ENCODE measurements at places on chromosomes 4 and X. TPM values are rescaled to one million over a fixed set of nuclear protein-coding genes. Genes with fewer than 3 reads are reported as not detected.
A peak's percentile ranks its signal among the peaks of the same experiment; 100 is the strongest.

- no peak for DNase-seq
These were observed 225.8 kb upstream of the TEX13C start for GRCh38 chrX:125093852-125094251.

GRCh38 chr4:80422727-80423404 is 87.3 kb downstream of the CFAP299 start:
- DNase-seq, result no peak

DNA sequence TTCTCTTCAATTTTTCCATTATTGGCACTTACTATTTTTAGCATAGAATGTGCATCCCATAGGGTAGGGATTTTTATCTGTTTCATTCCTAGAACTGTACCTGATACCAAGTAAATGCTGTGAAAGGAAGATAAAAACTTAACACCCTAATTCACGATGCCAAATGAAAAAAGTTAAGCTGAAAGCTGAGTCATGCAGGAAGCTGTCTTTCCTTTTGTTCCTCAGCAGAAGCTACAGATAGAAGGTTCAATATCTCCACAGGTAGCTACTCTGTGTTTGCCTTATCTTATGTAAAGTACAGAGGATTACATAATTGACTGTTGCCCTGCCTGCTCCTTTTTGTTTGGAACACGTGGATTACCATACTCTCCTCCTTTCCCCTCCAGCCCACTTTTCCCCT is 77.0 kb downstream of the LRP2BP start:
- DNase-seq, result no peak

DNA sequence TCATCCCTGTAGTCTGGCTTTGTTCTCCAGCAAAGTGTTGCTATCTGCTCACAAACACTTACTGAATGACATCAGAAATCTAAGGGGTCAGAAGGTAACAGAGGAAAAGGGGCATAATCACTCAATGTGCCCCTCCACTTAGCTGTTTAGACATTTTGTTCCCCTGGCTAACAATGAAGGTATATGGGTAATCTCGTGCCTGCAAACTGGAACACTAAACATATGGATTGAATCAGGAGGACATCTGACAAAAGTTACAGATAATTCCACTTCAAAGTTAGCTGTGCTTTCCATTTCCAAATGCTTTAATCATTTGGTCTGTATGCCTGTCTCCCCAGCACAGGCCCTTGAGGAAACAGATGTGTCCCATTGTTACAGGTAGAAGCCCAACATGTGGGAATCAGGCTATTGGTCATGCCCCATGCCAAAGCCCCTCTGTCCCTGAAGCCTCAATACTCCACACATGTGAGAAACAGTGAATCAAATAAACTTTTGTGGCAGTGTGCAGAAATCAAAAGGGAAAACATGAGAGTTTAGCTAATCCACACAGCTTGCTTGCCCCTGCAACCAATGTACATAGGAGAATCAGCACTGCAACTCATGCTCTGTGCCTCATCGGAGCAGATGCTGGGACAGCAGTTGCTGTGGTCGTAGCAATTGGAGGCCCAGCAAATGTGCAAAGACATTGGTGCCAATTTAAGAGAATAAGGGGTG is 111.7 kb downstream of the RNF150 start:
- DNase-seq, result no peak

DNA sequence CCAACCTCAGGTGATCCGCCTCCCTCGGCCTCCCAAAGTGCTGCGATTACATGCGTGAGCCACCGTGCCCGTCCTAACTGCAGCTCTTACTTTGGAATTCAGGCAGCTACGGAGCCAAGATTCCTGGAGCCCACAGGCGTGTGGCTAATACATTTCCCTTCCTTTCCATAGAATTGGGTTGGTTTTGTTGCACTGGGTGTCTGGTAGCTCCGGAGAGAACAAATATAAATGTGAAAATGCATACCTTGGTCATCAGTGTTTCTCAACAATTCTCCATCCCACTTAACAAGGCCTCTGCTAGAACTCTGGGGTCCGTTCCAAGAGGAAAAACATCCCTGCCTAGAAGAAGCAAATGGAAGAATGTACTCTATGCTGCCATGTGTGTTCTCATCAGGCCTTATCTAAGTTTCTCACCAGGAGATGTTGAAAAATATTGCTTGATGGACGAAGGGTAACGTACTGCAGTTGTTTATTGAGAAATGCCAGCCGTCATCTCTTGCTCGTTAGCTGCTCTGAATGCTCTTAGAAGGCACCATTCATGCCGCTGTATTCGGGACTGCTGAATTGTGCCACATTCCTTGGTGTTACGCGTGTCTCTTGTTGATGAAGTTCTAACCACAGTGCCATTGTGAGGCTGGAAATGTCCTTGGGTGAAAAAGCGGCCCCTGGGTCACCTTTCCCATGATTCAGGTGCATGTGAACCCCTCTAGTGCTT is 50.5 kb upstream of the CD99 start:
- no peak for DNase-seq

GRCh38 chr4:76246852-76247251 is 4.7 kb upstream of the FAM47E start:
- no peak for DNase-seq

DNA sequence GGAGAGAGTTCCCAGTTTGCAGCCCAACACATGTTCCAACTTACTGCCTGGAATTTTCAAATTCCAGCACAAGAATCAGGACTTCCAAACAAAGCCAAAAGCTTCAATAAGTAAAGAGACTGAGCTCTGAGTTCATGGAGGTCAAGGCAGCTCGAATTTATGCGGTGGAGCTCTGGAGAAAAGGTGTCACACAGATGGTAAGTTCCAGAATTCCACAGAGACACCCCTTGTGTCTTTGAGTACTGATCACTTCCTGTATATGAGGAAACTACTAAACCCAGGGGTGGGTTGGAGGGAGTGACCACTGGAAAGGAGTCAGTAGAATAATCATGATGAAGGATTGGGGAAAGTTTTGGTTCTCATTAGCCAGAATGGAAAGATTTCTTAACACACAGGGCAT is 118.5 kb upstream of the GUCY1A1 start:
- no peak for DNase-seq

DNA sequence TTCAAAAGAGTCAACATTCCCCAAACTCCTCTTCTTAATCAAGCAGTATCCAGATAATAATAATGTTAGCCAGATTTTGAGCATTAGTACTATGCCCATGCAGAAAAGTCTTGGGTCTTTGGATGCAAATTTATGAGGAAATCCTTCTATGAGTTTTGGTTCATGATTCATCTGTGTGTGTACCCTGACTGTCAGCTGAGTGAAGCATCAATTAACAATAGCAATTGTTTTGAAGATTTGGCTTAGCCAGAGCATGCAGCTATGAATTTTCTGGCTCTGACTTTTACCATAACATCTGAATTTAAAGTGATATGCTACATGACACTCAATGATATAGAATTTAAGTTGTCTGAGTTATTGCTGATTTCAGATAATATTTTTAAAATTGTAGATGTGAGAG is 145.8 kb downstream of the KLHL4 start:
- no peak for DNase-seq

DNA sequence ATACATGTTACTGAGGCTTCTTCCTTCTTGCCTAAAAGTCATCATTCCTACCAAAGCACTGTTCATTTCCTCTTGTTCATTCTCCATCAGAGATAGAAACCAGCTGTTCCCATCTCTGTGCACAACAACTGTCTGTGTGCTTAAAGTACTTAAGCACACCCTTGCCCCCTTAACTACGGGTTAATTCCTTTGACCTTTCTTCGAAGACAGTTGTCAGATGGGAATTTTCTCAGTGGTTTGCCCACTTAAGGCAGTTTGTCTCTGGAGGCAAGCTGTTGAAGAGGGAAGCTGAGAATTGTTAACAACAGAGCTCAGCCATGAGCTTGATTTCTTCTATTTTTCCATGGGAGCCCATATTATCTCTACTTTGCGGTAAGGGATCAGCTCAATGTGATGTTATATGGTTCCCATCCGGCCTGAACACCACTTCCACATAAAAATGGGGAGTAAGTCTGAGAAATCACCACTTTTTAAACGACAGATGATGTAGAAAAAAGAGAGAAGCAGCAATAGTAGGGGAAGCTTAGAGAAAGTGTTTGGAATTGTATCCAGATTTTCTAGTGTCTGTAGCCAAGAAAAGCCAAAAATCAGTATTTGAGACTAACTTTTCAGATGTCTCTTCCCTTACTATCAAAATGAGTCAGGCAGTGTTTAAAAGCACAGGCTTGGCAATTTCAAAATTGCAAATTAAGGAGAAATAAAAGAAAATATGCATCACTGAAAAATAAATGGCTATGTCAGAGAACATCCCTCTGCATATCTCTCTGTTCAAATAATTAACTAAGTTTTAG is 194.4 kb downstream of the SLIT2 start:
- DNase-seq, result no peak

The CYLC1 gene
- not detected for total RNA-seq

DNA sequence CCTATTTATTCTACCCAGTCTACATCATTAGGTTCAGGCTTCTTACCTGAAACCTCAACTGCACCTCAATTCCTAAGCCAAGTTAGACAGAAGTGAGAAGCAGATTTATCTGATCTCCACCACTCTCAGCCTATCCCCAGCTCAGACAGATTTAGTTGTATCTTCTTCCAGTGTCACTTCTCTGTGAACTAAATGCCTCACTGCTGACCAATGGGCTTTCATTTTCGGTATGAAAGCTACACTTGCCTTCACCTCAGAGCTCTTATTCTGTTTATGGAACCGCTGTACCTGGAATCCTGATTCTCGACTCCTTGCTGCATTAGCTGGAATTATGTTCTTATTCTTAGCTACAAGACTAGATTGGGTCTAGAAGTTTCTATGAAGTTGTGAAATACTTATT is 833.2 kb downstream of the CCSER1 start:
- DNase-seq, result no peak

The G3BP2 gene
- 251 TPM for total RNA-seq

- DNase-seq, result no peak
These were observed 62.7 kb downstream of the GAB1 start for GRCh38 chr4:143399113-143399949.

The HEPH gene
- total RNA-seq, result not detected

DNA sequence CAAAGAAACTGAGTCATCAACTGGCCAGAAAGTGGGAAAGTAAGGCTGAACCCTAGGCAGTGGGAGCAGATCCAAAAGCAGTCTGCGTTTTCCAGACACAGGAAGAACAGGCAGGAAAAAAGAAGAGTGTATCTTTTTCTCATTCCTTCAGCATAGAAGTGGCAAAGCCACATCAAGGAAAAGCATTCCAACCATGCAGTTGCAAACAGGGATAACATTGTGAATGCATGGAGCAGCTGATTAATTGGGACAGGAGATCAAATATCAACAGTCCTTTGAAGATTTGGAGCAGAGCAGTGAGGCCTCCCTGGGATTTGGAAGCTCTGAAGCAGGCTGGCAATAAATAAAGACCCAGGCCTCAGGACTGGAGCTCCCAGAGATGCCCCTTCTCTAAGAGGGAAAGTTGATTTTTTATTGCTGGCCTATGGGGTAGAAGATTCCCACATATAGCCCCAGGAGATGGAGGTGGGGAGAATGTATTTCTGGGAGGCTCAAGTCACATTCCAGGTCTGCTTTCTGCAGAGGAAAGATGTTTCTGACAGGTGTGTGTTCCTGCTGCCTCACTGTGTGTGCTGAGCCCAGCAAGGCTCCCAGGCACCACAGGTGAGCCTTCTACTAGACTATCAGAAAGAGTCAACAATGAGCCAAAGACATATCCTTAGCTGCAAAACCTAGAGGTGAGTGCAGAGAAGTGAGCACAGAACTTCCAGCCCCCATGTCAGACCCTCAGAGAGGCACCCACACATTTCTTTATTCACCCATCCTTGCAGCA is 222.5 kb downstream of the RAB28 start:
- DNase-seq, result no peak

GRCh38 chr4:145234091-145234706 is 53.8 kb upstream of the OTUD4 start:
- DNase-seq, result peak; percentile 44

- DNase-seq, result no peak
These were observed 9.0 kb downstream of the PCDH18 start for GRCh38 chr4:137523329-137523728.

The TXK gene
- total RNA-seq, result 13.3 TPM

- no peak for DNase-seq
These were observed 17.7 kb downstream of the RGS12 start for GRCh38 chr4:3310301-3311094.

GRCh38 chr4:185529413-185529812 is 5.9 kb downstream of the PDLIM3 start:
- DNase-seq, result no peak

GRCh38 chr4:139144161-139144859 is 32.7 kb downstream of the ELF2 start:
- DNase-seq, result no peak

The PCDH10 gene
- total RNA-seq, result not detected

- DNase-seq, result no peak
These were observed 57.3 kb downstream of the SPINK2 start for GRCh38 chr4:56764223-56764622.

GRCh38 chrX:24019448-24019847 is 7.5 kb downstream of the KLHL15 start:
- peak; percentile 5 for DNase-seq

GRCh38 chr4:118987959-118988634 is 99.4 kb downstream of the SYNPO2 start:
- no peak for DNase-seq

DNA sequence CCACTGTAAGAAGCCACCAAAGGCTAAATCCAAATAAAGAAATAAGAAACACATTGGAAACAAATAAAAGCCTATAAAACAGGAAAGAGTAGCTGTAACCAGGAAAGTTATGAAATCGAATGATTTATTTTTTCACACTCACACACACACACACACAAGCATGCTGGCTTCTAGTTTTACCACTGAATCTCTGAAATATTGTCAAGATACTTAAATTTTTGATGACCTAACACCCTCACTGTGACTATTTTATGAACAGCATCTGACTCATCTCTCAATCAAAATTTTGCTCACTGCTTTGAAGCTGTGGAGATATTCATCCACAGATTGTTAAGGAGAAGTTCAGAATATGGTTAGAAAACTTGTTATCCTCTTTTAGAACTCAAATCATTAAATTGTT is 13.9 kb upstream of the GABRB1 start:
- no peak for DNase-seq

GRCh38 chr4:10730590-10730989 is 46.0 kb upstream of the CLNK start:
- DNase-seq, result no peak

The GPRIN3 gene
- 9.2 TPM for total RNA-seq

- DNase-seq, result no peak
These were observed 38.0 kb downstream of the IL1RAPL1 start for GRCh38 chrX:28625223-28625622.

DNA sequence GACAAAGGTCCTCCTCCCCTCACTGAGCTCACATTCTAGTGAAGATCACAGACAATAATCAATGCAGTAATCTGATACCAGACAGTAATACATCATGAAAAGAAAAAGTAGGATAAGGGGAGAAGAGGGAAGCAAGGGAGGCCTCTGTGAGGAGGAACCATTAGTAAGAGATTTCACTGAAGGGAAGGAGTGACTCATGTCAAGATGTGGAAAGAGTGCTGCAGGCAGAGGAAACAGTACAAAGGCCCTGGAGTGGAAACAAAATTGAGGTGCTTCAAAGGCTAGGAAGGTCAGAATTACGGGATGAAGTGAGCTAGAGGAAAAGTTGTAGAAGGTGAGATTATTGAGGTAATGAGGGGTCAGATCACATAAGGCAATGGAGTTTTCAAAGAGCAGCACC is 38.1 kb downstream of the LAMTOR3 start:
- no peak for DNase-seq

The ATP1B4 gene
- not detected for total RNA-seq

- no peak for DNase-seq
These were observed 134.1 kb upstream of the MID1 start for GRCh38 chrX:10754445-10754844.

The PLAC1 gene
- total RNA-seq, result not detected

The KLB gene
- total RNA-seq, result not detected

The SCML1 gene
- total RNA-seq, result 4.1 TPM

The APELA gene
- total RNA-seq, result not detected

The HSFX1 gene
- total RNA-seq, result 0.25 TPM
